CD4-positive, alpha-beta T cell (primary cell): ENCODE measurements at places on chromosomes 7 and 10.

DNA sequence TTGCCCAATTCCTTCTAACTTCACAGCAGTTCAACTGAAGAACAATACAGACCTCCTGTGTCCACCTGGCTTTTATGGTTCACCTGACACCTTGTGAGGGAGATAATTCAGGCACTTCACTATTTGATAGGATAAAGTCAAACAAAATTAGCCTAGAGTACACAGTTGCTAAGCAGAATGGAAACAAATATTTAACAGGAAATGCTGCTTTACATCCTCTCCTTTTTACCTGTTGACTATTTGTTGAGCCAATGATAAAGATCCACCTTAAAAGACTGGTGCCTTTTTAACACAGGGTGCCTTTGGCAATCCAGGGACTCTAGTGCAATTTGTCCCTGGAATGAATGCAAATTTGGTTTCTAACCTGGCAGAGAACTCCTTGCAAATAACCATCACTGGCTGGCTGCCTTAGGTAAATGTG lies 39.8 kb downstream of the ITPRID1 start:
- DNase-seq, result no peak

GRCh38 chr10:103244666-103245271 lies 918 bp upstream of the RPEL1 start:
- peak; percentile 52 for DNase-seq

GRCh38 chr10:20999699-21000098 lies 102.6 kb upstream of the NEBL start:
- no peak for DNase-seq

DNA sequence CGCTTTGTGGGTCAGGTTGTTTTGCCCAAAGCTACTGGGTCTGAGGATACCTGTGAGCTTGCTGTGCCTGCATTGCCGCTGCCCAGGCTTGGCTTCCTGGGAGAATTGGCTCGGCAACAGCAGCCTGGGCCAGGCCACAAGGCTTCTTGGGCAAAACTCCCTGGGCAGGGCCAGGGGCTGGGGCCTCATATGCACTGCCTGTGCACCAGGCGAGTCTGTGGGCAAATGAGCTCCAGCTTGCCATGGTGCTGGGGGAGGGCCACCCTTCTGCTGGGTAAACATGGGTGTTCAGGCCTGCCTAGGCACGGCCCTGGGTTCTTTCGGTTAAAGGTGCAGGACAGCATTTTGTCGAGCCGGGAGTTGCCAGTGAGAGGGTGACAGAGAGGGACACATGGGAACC lies 19.4 kb downstream of the ZMIZ1 start:
- no peak for DNase-seq

GRCh38 chr7:30915005-30915601 lies 3.5 kb downstream of the AQP1 start:
- no peak for DNase-seq

DNA sequence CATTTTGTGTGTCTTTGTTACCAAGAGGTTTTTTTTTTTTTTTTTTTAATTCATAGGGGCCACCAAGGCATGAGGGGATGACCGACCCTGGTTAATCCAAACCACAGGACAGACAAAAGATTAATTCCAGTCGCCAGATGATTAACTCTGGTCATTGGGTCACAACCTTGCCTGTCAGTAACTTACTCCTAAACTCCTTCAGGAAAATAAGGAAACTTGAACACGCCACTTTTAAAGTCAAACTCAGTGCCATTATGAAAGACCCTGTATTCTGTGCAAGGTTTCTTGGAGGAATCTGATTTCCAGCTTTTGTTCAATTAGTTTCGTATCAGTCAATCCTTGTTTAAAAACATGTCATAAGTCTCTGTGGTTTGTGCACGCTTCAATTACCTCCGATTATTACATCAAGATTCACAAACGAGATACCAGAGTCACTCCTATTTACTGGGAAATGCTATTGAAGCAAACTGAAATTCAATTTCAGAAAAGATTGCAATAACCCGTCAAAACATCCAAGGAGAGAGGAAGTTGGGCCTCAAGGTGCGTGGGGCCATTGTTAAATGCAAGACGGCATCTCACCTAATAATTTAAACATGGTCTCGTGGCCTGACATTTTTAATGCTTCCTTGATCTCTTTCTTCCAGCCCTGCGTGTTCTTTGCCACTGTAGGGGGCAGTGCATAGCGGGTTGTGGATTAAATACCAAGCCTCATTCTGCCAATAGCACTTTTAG lies 44.0 kb downstream of the NRP1 start:
- DNase-seq, result no peak

DNA sequence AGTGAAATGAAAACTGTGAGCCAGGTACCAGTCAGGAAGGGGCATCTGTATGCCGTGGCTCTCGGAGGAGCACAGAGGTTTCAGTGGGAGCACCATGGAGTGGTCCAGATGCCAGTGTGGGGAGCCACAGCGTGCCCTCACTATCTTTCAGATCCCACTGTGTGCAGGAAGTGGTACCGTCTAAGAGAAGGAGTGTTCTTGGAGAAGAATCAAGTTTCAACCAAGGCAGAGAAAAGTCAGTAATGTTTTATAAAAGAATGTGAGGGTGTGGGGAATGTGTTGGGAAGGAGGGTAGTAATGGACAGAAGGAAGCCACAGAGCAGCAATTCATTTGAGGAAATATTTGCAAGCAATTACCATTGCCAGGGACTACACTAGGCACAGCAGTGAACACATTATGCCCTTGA lies 35.6 kb downstream of the PRKAR2B start:
- DNase-seq, result no peak
